Breast epithelium (tissue), 4 donors: ENCODE measurements at places on chromosomes 13 and 19. TPM values are rescaled to one million over a fixed set of nuclear protein-coding genes. Genes with fewer than 3 reads are reported as not detected.

- H3K27ac ChIP-seq: peak overlapping the region; percentile 81
- peaks cover 8% of the 10 kb centered on the region for H3K4me1 ChIP-seq
- peak overlapping the region; percentile 57 for H3K4me3 ChIP-seq
- no peaks in the 10 kb centered on the region for H3K27me3 ChIP-seq
- no peak for DNase-seq
Observed at GRCh38 chr13:106534639-106535551, 567 bp downstream of the EFNB2 start.

Gene WTIP
- 20.6 TPM for total RNA-seq

Gene PALM
- 16.1 TPM for total RNA-seq

- DNase-seq: no peak
- H3K4me1 ChIP-seq: no peaks in the 10 kb centered on the region
- H3K27ac ChIP-seq: no peak overlapping the region
- H3K27me3 ChIP-seq: no peaks in the 10 kb centered on the region
- no peaks in the 10 kb centered on the region for H3K36me3 ChIP-seq
- no peak overlapping the region for H3K4me3 ChIP-seq
Observed at GRCh38 chr13:95176611-95177259, 124.5 kb downstream of the ABCC4 start.

DNA sequence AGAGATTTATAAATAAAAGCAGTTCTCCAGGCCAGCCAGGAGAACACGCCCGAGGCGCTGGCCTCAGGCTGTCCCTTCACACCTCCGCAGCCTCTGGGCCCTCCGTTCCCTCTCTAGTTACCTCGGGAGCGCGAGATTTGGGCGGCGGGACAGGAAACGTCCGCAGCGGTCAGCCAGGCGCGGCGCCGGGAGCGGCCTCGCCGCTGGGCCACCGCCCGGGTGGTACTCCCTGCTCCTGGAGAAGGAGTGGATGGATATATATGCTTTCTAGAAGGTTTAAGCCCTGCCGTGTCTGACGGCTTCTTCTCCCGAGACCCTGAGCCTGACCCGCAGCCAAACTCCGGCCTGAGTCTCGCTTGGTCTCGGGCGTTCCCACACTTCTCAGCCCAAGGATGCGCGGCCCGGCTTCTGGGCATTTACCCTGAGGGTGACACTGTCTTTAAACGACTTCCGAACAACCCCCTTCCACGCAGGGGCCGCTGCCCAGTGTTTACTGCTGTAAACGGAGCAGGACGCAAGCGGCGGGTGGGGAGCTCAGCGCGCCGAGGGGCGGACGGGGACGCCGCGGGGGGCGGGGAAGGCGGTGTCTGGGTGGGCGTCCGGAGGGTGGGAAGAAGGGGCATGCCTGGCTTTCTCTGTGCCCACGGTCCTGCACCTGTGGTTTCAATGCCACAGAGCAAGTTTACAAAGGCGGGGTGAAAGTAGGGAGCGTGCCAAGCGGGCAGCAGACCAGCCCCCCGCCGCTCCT lies 2.0 kb upstream of the ZIC2 start:
- no peak overlapping the region for H3K27ac ChIP-seq
- H3K4me1 ChIP-seq: no peaks in the 10 kb centered on the region
- H3K4me3 ChIP-seq: peak overlapping the region; percentile 50
- no peak for DNase-seq
- no peaks in the 10 kb centered on the region for H3K36me3 ChIP-seq

- no peaks in the 10 kb centered on the region for H3K4me1 ChIP-seq
- no peak for DNase-seq
- H3K27me3 ChIP-seq: no peaks in the 10 kb centered on the region
- H3K4me3 ChIP-seq: no peak overlapping the region
- H3K27ac ChIP-seq: no peak overlapping the region
- H3K36me3 ChIP-seq: no peaks in the 10 kb centered on the region
Observed at GRCh38 chr13:64413529-64413928, 2816.6 kb downstream of the PCDH9 start.

DNA sequence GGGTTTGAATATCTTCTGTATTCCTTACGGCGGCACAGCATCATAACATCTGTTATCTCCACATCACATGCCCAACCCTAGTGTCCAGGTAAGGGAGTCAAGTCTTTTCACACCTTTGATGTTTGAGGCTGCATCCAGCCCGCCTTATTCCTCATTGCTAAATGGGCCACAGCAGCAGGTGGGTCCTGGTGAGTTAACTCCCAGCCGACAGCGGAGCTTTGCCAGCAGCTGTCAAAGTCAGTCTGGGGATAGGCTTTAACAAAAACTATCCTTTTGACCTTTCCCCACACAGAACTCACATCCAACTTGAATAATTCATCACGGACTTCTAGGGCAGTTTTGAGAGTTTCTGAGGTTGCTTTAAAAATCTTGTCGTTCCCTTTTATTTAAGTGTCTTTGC lies 235.1 kb downstream of the DLEU7 start:
- H3K36me3 ChIP-seq: no peaks in the 10 kb centered on the region
- no peak overlapping the region for H3K27ac ChIP-seq
- no peaks in the 10 kb centered on the region for H3K27me3 ChIP-seq
- no peak for DNase-seq
- no peaks in the 10 kb centered on the region for H3K4me1 ChIP-seq

DNA sequence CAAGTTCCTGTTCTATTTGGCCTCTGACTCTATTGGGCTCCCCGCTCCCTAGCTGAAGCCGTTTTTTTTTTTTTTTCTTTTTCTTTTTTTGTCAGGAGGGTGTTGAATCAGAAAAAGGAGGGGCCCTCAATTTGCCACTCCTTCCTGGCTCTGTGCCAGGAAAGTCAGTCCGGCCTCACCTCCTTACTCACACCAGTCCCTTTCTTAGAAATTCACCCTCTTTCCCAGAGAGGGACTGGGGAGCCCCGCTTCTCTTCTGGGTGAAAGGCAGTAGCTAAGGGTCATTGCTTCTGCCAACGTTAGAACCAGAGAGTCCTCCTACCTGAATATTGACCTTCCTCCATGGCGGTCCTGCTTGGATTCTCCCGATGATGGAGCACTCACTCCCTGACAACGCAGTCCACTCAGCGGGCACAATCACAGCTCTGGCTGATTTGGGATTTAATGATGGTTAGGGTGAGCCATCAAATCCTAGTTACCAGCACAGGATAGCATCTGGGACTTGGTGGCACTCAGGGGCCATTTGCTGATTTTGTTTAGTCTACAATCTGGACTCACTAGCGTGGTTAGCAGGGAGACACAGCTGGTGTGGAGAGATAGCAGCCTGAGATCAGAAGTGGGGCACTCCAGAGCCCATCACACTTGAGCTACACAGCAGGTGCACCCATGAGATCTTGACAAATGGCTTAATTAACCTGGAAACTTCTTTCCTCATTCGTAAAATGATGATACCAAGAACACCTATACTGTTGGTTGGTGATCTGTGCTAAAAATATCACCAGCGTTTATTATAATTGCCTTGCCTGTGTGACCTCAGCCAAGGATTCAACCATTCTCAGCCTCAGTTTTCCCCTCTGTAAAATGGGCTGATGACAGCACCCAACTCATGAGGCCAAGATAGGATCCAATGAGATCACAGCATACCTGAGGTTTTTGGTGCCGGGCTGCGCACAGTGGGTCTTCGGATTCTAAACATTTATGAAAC lies 2.2 kb downstream of the FCER2 start:
- no peaks in the 10 kb centered on the region for H3K36me3 ChIP-seq
- H3K27me3 ChIP-seq: no peaks in the 10 kb centered on the region
- H3K27ac ChIP-seq: no peak overlapping the region
- H3K4me3 ChIP-seq: no peak overlapping the region
- DNase-seq: no peak
- no peaks in the 10 kb centered on the region for H3K4me1 ChIP-seq

GRCh38 chr19:49188626-49189200 lies 31.1 kb downstream of the TRPM4 start:
- no peak overlapping the region for H3K27ac ChIP-seq
- H3K4me1 ChIP-seq: no peaks in the 10 kb centered on the region
- H3K27me3 ChIP-seq: no peaks in the 10 kb centered on the region
- no peaks in the 10 kb centered on the region for H3K36me3 ChIP-seq
- DNase-seq: no peak

DNA sequence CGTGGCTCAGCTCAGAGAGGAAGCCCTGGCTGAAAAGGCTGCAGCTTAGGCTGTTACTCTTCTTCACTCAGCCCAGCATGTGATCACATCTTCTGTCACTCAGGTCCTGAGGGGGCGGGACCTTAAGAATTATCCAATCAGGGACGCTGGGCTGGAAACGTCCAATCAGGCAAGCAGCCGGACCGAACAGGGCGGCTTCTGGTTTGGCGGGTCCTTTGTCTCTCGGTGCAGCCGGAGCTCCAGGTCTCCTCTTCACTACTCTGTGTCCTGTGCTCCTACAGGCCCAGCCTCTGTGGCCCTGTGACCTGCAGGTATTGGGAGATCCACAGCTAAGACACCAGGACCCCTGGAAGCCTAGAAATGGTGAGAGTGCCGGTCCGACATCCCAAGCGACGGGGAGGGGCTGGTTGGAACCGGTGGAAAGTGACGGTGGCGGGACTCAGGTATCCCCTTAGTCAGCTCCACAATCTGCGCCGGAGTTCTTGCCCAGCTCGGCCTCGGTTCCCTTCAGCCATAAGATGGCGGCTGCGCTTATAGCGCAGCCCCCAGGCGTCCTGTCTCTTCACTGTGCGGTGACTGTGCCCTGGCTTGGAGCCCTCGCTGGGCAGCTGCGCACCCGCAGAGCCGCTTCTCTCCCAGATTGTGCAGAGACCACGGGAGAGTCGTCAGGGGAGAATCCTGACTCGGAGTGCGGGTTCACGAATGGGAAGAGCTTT lies at the start of gene ZNF93:
Gene ZNF93, plus strand, starts transcription at position 218 of the 716 bp plus-strand sequence. Its CDS starts 143 bp downstream, at position 361.
- peak; percentile 95 for DNase-seq
- H3K4me3 ChIP-seq: peak within 1 kb of the TSS; percentile 71
- no peaks in the 10 kb centered on the region for H3K4me1 ChIP-seq
- H3K36me3 ChIP-seq: no peaks in the 10 kb centered on the region
- no peaks in the 10 kb centered on the region for H3K27me3 ChIP-seq
